NCI-H446 (cell line): ENCODE measurements at places on chromosomes 2 and 18.

GRCh38 chr2:45649858-45650811, 1.3 kb upstream of the PRKCE start:
- DNase-seq, result no peak

GRCh38 chr2:7736646-7737305, 819.6 kb downstream of the RNF144A start:
- DNase-seq, result no peak

DNA sequence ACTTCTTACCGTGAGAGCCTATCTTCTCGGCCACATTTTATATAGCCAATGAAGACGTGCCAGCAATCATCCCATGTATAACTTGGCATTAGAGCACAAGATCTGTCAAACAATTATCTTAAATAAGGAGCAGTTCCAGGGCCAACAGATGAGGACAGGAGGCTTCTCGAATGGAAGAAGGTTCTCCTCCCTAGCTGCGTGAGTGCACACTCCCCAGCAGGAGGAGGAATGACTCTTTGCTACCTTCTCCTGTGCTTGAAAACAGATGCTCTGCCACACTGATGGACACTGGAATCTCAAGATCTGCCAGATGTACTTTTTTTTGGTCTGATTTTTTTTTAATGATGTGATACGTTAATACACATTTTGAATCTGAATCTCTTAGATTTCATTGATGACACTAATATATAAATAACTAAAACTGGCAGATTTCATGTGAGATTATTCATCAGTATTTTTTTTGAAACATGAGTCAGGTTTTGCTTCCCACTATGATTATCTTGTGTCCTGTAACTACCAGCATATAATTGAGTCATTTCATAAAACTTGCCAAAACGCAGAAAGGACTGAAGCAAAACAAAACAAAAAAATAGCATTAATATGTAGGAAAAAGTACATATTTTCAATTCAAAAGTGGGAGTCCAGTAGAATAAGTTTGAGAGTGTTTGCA, 626 bp upstream of the VIT start:
- no peak for DNase-seq

GRCh38 chr18:44238911-44239310, 441.8 kb upstream of the SETBP1 start:
- DNase-seq, result no peak

GRCh38 chr18:58390399-58390798, 238.5 kb downstream of the ALPK2 start:
- DNase-seq, result no peak

DNA sequence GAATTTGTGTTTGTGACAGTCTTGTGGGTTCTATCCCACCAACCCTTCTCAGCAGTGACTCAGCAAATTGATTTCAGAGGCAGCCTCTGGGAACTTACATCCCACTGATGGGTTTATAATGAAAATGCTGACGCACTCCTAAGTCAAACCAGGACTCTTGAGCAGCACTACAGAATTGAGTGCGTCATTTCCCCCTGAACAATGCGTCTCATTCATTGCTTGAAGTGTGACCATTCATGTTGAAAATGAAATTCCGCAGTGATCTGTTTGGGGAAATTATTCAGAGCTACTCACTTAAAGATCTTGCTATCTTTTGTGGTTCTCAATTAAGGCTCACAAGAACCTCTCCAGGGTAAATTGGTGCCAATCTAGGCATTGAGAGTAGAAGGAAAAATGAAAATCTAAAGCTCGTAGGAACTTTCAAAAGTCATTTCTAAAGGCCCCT, 417.7 kb upstream of the SLC14A2 start:
- no peak for DNase-seq

DNA sequence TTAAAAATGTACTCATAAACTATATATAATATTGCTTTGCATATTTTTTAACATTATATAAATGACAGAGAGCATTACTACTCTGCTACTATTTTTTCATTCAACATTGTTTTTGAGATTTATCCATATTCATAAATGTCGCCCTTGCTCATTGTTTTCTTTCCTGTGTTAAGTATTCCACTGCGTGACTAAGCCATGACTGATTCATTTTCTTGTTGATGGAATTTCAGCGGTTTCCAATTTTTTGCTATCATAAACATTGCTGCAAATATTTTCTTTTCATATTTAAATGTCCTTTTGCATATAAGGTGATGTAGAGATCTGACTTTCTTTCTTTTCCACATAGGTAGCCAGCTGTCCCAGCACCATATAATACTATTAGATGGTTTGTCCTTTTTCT, 57.6 kb downstream of the SFXN5 start:
- no peak for DNase-seq

- no peak for DNase-seq
Measured at GRCh38 chr2:25072606-25073005, 30.7 kb downstream of the EFR3B start.

DNA sequence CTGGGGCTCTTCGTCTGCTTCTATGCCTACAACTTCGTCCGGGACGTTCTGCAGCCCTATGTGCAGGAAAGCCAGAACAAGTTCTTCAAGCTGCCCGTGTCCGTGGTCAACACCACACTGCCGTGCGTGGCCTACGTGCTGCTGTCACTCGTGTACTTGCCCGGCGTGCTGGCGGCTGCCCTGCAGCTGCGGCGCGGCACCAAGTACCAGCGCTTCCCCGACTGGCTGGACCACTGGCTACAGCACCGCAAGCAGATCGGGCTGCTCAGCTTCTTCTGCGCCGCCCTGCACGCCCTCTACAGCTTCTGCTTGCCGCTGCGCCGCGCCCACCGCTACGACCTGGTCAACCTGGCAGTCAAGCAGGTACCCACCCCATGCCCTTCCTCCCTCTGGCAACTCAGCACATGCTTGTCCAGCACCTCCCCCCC, 24.2 kb downstream of the STEAP3 start:
- DNase-seq, result no peak

DNA sequence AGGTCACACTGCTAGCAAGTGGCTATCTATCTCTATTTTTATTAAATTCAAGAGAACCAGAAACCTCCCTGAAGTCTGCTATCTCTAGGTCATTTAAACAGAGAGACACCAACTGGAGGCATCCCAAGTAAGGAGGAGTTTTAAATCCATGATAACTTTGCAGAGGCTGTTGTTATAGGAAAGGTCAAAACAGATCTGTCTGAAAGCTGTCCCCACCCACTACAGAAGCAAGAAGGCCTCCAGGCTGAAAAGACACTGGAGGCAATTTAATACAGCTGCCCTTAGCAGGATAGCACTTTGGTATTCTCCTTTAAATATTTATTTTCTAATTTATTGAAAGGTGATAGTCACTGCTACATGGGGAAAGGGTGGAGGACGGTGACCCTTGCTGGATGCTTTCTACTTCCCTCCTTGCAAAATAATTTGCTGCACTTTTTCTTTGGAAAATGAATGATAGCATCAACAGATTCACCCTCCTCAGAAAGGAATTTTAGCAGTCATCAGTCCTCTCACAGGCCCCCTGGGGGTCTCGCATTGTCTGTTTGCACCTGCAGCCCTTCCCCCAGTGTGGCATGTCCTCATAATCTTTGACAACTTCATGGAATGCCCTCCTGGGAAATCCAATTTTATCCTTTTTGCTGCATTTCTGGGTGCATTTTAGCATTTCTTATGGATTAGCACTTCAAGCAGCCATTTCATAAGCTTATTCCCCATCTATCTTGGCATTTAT, 429.5 kb upstream of the TNP1 start:
- no peak for DNase-seq

DNA sequence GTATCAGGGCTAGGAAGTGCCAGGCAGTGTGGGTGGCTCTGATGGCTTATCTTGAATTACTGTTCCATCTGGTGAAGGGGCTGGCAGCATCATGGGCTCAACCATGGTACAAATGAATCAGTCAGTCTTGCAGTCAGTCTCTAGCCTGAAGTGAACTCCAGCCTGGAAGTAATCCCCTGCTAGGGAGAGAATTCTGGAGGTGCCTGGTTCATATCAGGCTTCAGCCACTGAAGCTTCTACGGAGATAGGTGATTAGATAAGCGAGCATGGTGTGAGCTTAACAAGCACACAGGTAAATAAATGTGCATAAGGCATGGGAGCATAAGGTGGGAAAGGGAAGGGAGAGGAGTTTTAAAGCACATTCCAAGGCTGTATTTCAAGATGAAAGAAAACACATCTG, 541.7 kb downstream of the MBD2 start:
- DNase-seq, result no peak

DNA sequence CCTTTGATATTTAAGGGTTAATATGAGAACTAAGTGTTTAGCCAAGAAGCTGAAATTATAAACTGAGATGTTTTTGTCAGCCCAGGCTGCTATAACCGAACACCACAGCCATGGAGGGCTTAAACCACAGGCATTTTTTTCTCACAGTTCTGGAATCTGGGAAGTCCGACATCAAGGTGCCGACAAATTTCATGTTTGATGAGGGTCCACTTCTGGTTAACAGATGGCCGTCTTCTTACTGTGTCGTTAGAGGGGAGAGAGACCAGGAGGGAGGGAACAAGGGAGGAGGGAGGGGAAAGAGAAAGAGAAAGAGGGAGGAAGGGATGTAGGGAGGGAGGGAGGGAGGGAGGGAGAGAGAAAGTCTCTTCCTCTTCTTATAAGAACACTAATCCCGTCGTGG, 6.5 kb upstream of the CNDP2 start:
- DNase-seq, result no peak

DNA sequence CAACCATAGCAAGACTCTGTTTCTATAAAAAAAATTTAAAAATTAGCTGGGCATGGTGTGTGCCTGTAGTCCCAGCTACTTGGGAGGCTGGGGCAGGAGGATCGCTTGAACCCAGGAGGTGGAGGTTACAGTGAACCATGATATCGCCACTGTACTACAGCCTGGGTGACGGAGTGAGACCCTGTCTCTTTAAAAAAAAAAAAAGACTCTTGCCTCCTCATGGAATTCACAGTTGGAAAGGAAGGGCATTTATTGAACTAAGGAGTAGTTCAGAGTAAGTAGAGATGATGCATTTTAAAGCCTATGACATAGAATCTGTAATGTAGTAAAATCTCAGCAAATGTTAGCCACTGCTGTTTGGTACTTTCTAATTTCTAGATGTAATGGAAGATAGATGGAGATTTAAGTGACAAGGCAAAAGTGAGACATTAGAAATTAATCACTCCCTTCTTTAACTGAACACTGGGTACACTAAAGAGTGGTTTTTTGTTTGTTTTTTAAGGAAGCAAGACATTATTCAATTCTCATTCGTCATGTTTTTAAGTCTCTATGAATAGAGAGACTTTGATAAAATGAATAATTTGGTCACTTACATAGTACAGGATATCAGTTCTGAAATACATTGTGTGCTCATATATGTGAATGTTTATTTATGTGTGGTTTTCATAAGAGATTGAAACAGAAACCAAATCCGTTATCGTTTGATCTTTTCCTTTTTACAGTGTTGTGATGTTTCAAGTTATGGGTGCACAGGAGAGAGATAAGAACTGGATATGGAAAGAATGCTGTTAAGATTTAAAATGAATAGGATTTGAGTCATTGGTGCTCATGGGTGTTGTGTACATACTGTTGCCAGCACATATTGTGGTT, 186.1 kb upstream of the STON1 start:
- no peak for DNase-seq

DNA sequence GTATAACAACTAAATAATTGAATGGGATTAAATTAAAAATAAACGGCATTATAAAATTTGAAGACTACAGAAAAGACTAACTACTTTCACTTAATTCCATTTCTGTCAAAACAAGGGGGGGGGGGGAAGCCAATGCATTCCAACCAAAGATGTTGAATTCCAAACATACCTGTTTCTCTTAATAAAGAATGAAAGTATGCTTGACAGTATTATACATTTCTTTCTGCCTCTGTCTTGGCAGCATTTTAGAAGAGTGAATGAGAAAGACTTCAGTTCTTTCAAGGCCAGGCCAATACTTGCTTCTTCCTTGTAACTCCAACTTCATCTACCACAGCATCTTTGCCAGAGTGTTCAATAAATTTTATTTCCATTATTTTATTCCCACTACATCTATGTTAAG, 65.9 kb downstream of the PDE11A start:
- DNase-seq, result no peak

DNA sequence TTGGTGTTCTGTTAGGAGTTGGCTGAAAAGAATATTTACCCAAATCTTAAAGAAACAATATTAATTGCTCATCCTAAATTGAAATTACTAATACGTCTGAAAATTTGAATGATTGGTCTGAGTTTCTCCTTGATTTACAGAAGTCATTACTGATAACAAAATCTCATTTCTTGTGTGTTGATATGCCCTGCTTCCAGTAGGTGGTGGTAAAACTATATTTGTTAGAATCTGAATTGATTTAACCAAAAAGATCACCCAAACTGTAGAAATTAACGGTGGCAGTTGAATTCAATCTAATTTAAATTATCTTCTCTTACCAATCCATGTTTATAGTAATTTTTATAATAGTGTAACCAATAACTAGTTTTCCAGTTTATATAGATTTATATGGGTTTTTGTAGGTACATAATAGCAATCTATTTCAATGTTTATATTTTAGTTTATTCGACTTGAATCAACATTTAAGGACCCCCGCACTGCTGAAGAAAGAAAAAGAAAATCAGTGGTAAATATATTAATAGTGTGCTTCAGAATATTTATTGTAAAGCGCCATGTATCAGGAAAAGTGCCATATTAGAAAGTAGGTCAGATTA, 38.3 kb downstream of the PAPOLG start:
- no peak for DNase-seq

GRCh38 chr2:220296174-220296573, 668.7 kb downstream of the SLC4A3 start:
- no peak for DNase-seq

- DNase-seq, result no peak
Measured at GRCh38 chr2:198901894-198902293, 555.8 kb downstream of the SATB2 start.

- DNase-seq, result no peak
Measured at GRCh38 chr18:1658908-1659566, 754.4 kb downstream of the ADCYAP1 start.

DNA sequence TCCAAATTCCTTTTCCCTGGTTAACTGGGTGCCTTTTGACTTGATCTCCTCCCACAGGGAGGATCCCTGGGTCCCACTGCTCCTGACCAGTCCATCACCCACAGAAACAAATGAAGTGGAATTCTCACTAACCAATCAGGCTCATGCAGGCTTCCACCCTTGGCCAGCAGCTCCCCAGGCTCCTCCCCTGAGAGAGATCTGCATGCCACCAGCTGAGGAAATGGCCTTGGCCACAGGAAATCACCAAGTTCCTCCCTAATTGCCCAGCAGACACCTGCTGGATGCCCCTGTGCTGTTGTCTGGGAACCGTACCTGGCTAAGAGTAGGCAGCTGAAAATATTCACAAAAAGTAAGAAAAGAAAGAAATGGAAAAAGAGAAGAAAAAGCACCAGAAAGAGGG, 207.4 kb downstream of the NCK2 start:
- no peak for DNase-seq

DNA sequence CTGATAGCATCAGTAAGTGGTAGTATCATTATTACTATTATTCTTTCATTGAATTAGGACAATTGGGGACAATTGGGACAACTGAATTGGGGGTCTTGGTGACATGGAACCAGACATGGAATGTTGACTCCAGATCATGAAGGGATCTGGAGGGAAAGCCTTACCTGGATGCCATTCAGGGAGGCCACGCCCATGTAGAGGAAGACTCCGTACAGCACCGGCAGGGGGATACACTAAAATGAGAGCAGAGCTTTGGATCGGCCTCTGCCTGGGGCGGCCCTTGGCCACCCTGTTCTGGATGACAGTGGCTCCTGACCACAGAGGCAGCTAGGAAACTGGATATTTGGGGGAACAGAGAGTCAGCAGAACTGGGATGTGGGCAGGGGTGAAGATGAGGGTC, 29.2 kb downstream of the MTHFD2 start:
- no peak for DNase-seq
